Fibroblast of skin of back (primary cell): ENCODE measurements at places on chromosomes 2 and 18.

GRCh38 chr2:241750076-241750840 lies 15.8 kb downstream of the D2HGDH start:
- no peak for DNase-seq

GRCh38 chr2:199273042-199273511 lies 184.7 kb downstream of the SATB2 start:
- DNase-seq = peak; percentile 54

- no peak for DNase-seq
Measured at GRCh38 chr18:41153871-41154270, 801.2 kb upstream of the PIK3C3 start.

- DNase-seq = peak; percentile 34
Measured at GRCh38 chr2:25294573-25295462, 46.9 kb downstream of the DNMT3A start.

DNA sequence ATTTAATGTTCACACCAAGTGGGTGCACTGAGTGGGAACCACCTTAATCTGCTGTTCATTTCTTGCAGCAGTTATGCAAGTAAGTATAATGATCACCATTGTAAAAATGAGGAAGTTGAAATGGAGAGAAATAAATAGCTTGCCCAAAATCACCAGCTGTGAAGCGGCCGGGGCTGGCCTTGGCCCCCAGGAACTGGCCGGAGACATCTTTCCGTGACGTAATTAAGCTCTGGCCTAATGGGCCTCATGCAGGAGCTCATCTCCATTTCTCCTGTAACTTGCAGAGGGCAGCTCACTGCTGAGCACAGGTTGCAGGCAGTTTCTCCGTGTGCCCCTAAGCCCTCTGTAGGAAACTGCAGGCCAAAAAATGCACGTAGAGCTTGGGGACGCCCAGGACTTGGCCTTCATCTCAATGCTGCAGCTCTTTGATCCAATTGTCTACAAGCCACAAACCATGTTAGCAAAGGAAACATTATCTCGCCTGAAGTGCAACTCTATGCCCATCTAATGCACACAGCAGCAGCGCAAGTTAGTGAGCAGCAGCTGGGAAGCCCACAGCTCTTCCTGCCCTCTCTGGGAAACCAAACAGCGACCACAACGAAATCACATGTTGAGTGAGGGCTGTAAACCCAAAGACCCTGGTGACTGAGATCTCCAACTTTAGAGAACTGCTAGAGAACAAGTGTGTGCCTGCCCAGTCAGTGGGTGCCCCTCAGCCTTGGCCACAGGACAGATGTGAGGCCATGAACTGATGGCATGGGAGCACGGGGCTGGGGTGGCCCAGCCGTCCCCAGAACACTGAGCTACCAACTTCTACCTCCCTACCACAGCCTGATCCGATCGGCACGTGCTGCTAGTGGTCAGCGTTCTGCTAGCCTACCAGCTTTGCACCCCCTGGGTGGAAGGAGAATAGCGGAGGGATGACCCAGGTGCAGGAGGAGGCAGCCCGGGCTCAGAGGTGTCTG lies 28.8 kb downstream of the APCDD1 start:
- DNase-seq = no peak

GRCh38 chr18:72086421-72086820 lies 457.7 kb downstream of the CBLN2 start:
- DNase-seq = peak; percentile 38

DNA sequence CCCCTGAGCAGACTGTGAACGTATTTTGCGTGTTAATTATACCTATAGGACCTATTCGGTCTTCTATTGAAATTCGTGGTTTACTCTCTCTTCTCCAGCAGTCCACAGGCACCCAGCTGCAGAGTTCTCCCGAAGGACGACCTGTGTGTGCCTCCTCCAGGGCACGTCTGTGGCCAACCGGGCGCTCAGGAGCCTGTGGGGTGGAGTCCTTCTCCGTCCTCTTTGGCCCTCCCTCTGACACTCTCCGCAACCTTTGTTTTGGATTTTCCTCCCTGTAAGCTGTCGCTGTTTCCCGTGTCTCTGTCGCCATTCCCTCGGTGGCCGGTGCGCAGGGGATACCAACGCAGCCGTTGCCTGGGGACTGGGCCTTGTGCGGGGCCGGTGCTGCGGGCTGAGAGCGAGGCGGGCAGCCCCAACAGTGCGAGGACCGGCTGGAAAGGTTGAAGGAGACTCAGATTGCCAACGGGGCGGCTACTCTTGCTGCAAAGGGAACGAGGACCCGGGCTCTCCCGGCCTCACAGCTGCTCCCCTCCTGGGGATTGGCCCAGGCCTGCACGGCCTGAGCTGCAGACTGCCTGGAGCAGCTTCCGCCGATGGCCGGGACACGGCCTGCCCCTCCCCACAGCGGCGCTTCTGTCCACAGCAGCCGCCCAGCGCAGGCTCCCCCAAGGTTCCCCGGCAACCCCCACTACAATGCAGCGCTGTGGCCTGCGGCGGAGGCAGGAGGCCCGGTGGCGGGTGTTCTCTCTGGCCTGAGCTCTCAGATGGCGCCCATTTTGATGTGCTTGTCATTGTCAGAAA lies 221.0 kb downstream of the MTX2 start:
- DNase-seq = peak; percentile 66

DNA sequence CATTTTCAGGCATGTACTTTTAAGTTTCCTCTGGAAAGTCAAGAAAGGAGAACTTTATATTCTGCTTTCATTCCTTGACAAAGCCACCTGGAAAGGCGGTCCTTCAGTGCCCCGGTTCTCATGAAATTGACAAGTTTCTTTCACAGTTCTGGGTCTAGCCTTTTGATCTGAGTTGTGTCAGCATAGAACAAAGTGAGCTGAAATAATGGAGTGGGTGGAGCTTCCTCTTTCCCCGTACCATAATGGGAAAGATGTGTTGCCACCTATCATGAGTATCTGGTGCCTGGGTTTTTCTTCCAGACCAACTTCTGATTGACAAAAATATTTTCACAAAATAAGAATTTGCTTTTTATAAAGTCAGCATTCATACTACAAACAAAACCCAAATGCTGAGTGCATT lies 49.3 kb downstream of the PTRHD1 start:
- DNase-seq = no peak

DNA sequence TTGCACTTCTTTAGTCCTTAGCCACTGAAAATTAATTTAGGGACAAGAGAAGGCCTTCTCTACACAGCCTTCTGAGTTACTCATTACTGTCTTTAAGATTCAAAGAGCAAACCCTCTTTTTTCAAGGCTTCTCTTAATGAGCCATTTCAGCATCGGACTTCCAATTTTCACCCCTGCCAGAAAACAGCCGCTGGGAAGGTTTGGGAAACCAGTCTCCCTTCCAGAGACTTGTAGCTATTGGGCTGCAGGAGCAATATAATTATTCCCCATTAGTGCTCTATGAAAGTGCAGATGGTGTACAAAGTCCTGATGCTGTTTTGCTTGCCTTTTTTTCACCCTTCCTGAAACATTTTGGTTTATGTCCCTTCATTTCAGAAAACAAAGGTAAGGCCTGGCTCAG lies 79.3 kb downstream of the GPR39 start:
- no peak for DNase-seq

- no peak for DNase-seq
Measured at GRCh38 chr2:42359965-42360483, 993 bp downstream of the COX7A2L start.

- DNase-seq = no peak
Measured at GRCh38 chr2:174343623-174344455, 9.1 kb downstream of the SP9 start.

GRCh38 chr18:8224576-8224975 lies 384.7 kb upstream of the RAB12 start:
- DNase-seq = no peak

- DNase-seq = no peak
Measured at GRCh38 chr2:59180111-59180510, 939.0 kb upstream of the FANCL start.
